ENCODE measurements at places on chromosomes 12 and 14.

DNA sequence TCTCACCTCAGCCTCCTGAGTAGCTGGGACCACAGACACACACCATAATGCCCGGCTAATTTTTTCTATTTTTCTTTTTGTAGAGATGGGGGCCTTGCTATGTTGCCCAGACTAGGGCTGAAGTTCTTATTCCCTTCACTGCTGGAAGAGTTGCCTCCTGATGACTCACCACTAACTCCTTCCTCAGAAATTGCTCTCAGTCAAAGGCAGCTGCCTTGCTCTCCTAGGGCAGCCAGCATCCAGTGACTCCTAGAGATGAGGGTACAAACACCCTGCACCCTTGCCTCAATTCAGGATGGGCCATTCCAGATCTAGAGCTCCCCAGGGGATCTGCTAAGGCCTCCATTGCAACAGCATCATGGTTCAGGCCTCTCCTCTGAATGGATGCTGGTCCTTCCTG lies 54.0 kb upstream of the RASSF8 start:
- no peak for DNase-seq

DNA sequence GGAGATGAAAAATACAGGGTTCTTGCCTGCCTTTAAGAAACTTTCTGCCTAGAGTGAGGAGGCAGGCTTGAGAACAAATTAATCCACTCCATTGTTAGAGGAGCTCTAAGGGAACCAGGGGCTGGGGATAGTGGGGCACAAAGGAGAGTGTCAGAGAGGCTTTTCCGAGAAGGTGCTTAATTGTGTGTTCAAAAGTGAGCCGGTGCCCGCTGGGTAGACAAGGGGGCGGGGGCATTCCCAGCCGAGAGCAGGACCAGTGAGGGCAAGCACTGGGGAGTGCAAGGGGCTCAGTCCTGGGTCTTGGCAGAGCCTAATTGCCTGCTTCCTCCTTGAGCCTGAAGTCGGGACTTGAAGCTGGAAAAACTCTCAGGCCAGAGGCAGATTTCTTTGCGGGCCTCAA lies 377.4 kb downstream of the ETNK1 start:
- no peak for DNase-seq

DNA sequence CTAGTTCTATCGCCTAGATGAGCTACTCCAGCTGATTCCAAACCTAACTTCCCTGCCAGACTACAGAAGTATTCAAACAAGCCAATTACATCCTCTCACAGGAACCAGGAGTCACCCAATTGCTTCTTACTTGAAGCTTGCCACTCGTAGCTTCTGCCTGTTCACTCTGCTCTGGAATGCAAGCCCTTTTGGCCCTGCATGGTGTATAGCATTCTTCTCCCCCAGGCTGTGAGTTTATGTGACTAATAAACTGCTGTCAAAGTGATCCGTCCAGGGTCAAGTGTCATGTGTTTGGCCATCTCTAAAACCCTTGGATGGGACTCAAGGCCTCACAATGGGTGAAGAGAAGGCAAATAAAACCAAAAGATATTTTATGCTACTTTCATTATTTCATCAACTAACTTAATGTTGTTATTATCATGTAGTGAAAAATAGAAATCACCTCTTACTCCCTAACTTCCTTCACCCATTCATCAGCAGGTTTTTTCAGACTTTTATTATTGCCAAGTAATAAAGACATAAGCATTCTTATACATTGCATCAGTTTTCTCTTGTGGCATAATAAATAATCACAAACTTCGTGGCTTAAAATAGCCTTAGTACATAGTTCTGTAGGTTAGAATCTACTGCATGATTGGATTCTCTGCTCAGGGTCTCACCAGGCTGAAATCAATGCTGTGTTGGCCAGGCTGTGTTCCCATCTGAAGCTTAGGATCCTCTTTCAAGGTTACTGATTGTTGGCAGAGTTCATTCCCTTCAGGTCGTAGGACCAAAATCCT lies 1981.7 kb upstream of the FLRT2 start:
- no peak for DNase-seq

GRCh38 chr12:41612892-41613557 lies 424.9 kb downstream of the PDZRN4 start:
- no peak for DNase-seq

DNA sequence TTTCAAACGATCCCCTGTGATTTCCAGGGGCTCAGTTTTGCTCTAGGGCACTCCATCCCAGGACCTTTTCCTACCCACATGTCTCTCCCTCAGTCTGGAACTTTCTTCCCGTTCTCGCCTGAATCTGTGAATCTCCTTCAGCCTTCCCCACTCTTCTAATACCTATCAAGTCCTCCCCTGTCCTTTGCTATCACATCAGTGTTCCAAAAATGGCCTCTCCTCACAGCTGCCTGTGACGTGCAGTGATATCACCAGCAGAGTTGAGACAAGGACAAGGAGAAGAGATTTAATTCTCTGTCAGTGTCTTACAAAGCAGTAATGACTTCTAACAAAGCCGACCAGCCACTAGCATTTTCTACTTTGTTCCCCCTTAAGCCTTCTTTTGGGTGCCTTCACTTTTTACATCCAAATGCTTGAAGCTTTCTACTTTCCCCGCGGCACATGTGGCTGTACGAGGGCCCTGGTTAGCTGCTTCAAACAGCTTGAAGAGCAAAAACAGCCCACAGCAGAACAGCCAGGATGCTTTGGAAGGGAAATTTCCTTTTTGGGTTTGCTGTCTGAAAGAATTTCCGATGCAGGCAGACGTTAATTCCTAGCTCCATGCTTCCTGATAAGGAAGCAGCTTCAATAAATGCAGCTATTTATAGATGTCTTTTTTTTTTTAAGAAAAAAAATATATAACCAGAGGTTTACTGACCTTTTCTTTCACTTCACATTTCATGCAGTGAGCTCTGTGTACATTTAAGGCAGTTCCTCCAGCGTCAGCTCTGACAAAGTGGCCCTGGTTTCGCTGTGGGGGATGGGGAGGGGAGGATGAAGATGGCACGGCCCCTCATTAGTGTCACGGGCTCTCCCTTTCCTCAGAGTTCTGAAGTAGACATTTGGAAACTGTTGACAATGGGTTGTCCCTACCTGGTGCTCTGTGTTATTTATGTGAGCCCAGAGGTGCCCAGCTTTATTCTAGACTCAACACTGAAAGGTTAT lies 109.3 kb downstream of the ETV6 start:
- DNase-seq, result no peak

DNA sequence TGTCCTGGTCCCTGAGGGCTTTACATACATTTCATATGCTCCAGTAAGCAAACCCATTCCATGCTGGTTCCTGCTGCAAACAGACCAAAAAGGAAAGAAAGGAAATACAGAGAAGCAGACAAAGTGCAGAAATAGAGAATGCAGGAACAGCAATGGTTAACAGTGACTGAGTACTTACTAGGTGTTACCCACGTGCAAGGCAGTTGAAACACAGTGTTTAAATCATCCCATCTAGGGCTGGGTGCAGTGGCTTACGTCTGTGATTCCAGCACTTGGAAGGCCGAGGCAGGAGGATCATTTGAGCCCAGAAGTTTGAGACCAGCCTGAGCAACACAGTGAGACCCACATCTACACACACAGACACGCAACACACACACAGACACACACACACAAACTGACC lies 21.2 kb upstream of the NINJ2 start:
- no peak for DNase-seq

DNA sequence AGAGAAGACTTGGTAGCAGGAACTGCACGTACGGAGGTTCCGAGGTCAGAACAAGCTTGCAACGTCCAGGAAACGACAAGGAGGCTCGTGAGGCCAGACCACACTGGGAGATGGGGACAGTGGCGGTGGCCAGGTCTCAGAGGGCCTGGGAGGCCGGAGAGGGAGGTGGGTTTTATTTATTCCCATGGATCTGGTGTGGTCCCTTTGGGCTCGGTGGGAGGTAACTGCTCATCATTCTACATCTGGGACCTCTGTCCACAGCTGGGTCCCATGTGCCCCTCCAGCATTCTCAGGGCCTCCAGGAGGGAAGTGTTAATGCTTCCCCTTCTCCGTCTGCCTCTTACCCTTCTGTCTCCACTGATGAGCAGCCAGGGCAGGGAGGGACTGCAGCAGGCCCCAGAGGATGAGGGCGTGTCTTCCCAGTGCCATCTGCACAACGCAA lies 35.7 kb upstream of the NCOR2 start:
- DNase-seq, result no peak

DNA sequence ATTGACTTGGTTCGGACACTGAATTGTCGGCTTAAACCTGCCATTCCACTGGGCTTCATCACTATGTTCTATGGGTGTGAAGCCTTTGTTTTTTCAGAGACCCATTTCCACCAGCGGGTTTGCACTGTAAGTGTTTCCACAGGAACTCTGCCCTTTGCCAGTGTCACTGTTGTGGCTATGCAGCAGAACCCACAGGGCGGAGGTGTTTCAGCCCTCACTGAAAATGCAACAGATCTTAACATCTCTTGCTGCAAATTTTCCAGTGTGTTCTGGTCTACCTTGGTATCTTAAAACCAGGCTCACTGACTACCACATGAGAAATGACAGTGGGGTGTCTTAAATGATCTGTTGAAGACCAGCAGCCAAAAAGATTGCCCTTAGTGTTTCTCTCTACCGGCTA lies 21.1 kb downstream of the PRKCH start:
- peak; percentile 85 for DNase-seq

DNA sequence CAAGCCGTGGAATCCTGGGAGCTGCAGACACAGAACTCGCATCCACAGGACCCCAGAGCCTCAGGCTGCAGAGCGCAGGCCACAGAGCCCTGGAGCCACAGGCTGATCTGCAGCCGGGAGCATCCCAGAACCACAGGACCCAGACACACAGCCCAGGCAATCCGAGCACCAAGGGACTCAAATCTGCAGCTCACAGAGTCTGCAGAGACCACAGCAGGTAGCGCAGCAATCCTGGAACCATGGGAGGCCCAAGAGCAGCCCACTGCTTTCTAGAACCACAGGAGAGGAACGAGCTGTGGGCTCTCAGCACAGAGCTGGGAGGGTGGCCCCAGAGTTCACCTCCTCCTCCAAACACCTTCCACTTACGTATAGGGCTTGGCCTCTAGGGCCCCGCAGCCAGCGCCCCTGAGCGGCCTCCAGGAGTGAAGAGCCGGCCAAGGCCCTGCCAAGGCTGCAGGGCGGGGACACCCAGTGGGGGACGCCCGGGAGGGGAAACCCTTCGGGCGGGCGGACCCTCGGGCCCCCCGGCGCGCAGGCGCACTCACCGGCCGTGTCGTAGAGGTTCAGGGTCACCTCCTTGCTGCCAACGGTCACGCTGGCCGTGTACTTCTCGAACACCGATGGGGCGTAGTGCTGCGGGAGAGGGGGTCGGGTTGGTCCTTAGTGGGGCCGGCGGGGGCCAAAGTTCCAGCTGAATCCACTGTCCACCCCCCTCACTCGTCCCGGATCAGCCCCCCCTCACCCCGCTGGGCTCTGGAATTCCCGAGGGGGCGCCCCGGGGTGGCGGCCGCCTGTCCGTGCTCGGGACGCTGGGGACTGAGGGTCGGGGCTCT lies 665 bp downstream of the RHOF start:
- no peak for DNase-seq

DNA sequence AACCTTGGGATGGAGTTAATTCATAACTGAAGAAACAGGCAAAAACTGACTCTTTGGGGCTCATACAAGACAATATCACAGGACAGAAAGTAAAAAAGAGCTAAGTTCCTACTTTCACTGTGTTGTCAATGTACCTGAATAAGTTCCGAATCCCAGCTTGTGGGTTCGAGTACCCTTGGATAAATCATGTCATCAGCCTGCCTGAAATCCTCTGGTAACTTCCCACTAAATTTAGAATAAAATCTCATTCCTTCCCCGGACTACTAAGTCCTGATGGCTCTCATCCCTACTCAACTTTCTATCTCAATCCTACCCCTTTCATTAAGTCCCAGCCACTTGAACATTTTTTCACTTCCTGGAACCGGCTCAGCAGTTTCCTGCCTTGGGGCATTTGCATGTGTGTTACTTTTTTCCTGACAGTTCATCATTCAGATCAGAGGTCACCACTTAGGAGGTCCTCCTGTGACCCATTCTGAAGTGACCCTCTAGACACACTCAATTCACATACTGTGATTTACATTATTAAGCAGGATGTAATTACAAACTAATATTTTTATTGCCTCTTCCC lies 12.7 kb downstream of the ERP29 start:
- DNase-seq, result no peak

- no peak for DNase-seq
Observed at GRCh38 chr14:22512106-22512814, 76.8 kb downstream of the DAD1 start.

DNA sequence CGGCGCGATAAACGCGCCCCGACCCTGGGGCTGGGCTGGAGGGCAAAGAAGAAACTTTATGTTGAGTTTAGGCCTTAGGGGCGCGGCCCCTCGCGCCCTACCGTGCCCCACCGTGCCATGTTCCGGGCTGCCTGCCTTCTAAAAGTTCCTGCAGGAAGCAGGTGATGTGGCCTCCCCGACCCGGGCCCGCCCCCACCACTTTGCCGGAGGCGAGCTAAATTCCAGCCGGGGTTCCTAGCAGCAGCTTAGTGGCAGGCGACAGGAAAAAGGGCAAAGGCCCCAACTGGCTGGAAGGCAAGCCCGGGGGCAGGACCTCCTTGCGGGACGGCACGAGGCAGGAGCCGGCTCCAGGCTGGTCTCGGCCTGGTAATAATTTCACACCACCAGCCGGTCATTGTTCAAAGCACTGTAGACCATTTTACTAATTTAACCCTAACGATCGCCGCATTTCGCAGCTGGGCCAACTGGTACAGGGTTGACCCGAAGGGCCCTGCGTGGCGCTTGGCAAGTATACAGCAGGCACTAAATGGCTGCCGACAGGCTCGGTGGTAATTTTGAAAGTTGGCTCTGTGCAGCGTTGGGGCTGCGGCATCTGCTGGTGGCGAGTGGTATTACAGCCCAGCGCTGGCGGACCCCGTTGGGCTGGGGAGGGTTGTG lies 895 bp upstream of the CCDC88C start:
- DNase-seq, result peak; percentile 71

- no peak for DNase-seq
Observed at GRCh38 chr12:1769809-1770494, 50.4 kb upstream of the LRTM2 start.

DNA sequence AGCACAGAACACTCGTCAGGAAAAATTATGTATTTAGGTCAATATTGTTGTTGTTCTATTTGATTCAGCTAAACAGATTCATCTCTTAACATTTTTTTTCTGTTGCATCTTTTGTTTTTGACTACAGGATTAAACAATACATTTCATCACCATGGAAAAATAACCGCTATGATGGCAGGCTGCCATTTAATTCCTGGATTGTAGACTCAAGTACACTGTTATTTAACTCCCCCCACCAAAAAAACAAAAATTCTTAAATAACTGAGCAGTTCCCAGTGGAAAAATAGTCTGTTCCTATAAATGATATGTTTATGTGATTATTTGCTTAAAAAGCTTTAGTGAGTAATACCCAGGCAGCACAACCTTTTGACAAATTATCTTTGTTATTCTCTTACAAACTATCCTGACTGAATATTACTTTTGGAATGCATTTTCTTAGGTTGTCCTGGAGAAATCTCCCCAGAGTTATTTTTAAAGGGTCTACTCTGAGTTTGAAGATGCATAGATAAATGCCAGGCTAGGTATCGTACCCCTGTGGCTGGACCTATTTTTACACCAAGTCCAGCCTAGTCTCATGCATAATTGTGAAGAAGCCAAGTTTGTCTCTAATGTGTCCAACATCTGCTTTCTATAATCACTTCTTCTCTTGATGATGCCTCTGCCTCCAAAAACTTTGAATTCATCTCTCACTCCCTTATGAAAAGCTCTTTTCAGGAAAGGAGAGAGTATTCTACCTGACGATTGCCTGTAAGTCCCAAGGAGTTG lies 3.7 kb downstream of the KERA start:
- DNase-seq, result no peak

- no peak for DNase-seq
Observed at GRCh38 chr14:105629886-105630215, 103.5 kb downstream of the TMEM121 start.

- DNase-seq, result no peak
Observed at GRCh38 chr14:44785096-44785495, 176.7 kb downstream of the KLHL28 start.

GRCh38 chr12:15364221-15365160 lies 42.2 kb downstream of the PTPRO start:
- DNase-seq, result no peak
